Activated T-cell treated with anti-CD3 and anti-CD28 coated beads for 4 hours (primary cell): ENCODE measurements at places on chromosomes 4 and X.

DNA sequence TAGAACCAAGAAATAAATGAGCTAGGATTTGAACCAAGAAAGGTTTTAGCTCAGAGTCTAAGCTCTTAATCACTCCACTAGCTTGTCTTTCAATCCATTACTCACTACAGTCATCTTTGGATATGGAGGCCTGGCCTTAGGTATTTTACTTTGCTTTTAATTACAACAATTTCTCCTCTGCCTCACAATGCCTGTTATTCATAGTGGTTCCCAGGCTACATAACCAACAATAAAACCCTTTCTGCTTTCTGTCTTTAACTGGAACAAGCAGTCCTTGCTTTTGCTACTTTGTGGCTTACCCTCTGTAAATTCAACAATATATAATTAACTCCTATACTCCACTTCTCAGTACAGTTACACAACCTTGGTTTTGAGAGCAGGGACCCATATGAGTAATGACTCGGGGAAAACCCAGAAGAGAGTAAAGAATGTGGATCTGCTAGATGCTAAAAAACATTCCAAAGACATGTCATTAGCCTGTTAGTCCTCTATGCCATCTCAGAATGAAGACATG, 94.7 kb upstream of the NAP1L5 start:
- DNase-seq = no peak

GRCh38 chrX:48616576-48616975, 19.3 kb downstream of the WDR13 start:
- no peak for DNase-seq

- DNase-seq = no peak
Measured at GRCh38 chr4:183968931-183969330, 63.8 kb downstream of the STOX2 start.

- no peak for DNase-seq
Measured at GRCh38 chr4:70488748-70489147, 16.8 kb downstream of the MUC7 start.

GRCh38 chrX:29090811-29091210, 503.6 kb downstream of the IL1RAPL1 start:
- DNase-seq = no peak

DNA sequence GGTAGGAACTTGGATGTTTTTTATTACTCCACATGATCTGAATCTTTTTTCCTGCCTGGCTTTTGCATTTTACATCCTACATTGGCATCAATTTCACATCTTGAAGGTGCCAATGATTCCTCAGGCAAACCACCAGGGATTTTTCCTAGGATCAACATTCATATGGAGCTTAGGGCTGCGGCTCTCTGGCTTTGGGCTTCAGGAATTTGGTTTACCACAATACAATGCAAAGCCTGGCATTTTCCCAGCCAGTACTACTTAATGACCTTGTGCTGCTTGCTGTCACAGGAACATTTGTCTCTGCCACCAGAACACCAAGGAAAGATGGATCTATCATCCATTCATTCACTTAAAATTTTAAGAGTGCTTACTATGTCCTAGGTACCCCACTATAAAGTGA, 180.7 kb downstream of the PDGFC start:
- no peak for DNase-seq

DNA sequence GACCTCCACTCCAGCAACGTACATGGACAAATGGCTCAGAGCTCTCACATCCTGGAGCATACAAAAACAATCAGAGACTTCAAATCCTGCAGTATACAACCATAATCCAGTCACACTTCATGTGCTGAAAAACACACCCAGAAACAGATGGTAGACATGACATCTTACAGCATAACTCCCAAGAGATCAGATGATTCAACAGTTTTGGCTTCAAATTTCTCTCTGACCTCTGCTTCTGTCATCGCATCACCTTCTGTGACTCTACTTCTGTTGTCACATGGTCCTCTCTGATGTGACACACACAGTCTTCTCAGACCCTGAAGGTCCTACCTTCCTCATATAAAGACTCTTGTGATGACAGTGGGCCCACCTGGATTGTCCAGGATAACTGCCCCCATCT, 18.5 kb downstream of the SUV39H1 start:
- DNase-seq = no peak

- no peak for DNase-seq
Measured at GRCh38 chr4:185293202-185293601, 83.8 kb downstream of the SNX25 start.

DNA sequence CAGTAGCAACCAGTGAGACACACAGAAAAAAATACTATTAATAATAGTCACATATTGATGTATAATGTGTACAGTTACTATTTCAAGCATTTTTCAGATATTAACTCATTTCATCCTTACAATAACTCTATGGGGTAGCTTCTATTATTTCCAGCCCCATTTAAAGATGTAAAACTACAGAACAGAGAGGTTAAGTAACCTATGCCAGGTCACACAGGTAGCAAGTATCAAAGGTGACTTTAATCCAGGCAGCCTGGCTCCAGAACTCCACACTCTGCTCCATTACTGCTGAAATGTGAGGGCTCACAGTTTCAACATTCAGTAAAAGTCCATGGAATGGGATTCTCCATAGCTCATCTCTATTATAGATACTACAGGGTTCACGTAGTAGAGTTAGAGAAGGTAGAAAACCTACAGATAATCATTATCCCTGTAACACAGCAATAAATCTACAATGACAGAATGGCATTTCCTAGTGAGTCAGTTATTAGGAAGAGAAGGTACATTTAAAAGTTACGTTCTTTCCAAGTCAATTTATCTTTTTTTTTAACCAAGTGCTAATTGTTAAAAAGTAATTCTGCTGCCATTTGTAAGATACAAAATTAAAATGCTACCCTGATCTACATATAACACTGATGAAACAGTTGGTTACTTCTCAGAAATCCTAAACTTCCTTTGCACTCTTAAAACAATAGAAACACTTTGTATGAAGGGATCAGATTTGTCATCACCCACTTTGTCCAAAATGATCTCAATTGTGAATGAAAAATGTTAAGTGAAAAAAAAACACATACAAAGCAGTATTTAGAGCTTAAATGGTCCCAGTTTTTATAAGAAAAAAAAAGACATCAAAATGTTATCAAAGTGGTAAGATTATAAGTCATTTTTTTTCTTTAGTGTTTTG, 18.7 kb downstream of the RELL1 start:
- no peak for DNase-seq

GRCh38 chr4:123350191-123350544, 46.4 kb upstream of the SPRY1 start:
- no peak for DNase-seq

DNA sequence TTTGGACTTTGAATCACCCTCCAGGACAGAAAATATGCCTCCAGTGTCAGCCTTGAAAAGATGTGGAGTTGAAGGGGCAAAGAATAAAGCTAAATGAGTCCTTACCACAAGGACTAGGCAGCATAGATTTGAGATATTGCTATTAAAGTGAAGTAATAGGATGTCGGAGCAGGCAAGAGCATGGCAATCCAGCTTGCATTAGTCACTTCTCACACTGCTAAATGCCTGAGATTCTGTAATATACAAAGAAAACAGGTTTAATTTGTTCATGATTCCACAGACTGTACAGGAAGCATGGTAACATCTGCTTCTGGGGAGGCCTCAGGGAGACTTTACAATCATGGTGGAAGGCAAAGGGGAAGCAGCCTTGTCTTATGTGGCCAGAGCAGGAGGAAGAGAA, 109.8 kb upstream of the PCDH7 start:
- DNase-seq = no peak

GRCh38 chrX:10474510-10474909, 145.9 kb downstream of the MID1 start:
- DNase-seq = no peak

DNA sequence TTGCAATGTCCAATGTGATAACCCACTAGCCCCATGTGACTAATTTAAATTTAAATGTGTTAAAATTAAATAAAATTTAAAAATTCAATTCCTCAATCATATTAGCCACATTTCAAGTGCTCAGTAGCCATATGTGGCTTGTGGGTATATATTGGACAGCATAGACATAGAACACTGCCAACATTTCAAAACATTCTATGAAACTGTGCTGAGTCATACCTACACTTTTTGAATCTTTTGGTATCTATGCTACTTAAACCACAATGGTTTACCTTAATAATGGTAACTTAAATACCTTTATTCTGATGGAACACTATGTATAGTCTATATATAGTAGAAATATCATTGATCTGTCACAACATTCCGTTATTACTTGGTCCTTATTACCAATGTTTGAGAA, 223.4 kb upstream of the ATOH1 start:
- no peak for DNase-seq

- no peak for DNase-seq
Measured at GRCh38 chrX:43562372-43562771, 93.7 kb upstream of the MAOA start.

GRCh38 chr4:10608501-10609219, 75.9 kb downstream of the CLNK start:
- DNase-seq = no peak

GRCh38 chr4:71498625-71499024, 159.8 kb downstream of the SLC4A4 start:
- no peak for DNase-seq

GRCh38 chr4:44804301-44804700, 77.9 kb upstream of the GNPDA2 start:
- DNase-seq = no peak

GRCh38 chrX:136754651-136755050, 26.1 kb downstream of the ARHGEF6 start:
- DNase-seq = no peak

DNA sequence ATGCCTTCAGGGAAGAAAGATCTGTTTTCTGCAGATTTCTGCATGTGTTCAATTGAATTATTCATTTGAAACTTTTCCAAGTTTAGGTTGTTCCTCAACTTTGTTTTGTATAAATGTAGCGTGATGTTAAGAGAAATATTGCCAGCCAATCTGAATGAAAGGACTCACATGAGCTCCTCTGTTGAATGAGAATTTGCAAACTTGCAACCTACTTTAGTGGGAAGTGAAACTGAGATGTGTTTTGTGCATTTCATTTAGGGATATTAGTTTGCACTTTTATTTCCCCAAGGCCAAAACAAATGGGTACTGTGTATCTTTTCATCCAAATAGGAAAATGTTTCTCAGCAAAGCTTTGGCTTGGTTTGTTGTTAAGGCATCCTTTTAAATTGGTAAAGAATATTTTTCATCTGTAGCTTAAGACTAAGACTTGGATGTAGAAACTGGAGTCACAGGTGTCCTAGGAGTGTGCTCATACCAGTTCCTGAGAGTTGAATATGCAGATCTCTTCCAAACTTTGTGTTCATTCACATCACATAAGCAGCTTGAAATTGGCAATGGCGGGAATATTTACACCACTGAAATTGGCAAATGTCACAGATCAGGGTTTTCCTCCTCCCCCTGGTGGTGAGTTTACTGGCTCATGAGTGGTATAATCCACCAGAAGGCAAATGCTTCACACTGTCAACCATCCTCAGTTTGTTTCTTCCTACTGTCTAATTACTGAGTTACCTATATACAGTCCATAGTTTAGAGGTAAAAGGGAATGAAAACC, 193.6 kb upstream of the BANK1 start:
- DNase-seq = peak; percentile 8

DNA sequence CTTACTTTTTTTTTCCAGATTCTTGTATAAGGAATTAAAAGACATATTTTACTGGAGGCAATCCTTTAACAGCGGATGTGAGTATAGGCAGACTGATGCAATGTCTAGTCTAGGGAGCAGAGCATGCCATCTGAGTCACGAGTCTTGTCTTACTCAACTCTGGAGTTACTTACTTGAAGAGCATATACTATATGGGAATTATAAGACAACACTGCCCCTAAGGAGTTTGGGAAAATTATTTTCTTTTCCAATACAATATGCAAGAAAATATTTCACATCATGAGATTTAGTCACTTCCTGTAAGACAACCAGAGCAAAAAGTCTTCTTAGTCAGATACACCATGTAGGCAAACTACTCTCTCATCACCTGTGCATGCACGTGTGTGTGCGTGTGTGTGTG, 537.3 kb upstream of the FTHL17 start:
- DNase-seq = no peak

DNA sequence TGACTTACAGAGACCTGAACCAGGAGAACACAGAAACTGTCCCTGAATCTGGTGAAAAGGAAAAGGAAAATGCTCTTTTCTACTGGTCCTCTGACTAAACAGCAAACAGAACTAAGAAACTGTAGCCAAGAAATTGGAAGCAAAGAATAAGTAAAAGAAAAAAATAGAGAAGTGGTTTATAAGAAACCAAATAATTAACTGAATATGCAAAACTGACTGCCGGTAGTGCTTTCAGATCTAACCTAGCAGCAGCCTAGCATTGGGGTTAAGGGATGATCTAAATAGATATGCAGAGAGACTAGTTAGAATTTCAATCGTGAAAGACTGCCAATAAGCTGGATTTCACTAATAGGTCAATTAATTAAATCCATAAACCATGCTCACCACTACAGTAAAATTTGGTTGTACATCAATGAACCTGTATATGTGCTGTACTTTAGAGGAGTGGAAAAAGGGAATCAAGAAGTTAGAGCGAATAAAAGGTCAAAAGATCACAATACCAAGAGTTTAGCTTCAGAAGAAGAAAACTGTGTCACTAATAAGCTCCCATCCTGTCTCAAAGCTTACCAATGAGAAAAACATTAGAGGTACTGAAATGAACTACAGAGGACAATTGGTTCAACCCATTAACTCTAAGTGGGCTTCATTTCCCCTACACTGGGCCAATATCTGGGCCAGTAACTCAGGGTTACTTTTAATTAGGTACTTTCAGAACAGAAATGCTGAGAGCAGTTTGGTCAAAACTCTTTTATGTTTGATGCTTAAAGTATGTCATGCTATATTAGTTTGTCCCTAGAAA, 53.6 kb downstream of the KLHL13 start:
- DNase-seq = no peak

DNA sequence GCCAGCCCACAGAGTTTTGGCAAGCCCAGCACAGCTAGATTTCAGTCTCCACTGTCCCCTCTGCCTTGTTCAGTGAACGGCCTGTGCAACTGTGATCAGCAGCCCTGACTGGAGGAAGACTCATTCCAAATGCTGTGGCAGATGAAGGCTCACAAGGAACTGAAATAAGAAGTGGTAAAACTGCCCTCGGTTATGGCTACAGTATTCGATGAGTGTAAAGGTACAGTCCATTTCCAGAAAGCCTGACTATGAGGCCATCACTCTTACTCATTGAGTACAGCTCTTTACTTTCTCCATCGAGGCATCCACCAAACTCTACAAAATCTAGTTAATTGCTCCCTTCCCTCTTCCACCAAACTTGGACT, 69.1 kb downstream of the RHOH start:
- DNase-seq = no peak
